ENCODE measurements at places on chromosomes 12 and 14.

GRCh38 chr14:104262515-104263514, 124.4 kb downstream of the KIF26A start:
- peak; percentile 41 for DNase-seq

DNA sequence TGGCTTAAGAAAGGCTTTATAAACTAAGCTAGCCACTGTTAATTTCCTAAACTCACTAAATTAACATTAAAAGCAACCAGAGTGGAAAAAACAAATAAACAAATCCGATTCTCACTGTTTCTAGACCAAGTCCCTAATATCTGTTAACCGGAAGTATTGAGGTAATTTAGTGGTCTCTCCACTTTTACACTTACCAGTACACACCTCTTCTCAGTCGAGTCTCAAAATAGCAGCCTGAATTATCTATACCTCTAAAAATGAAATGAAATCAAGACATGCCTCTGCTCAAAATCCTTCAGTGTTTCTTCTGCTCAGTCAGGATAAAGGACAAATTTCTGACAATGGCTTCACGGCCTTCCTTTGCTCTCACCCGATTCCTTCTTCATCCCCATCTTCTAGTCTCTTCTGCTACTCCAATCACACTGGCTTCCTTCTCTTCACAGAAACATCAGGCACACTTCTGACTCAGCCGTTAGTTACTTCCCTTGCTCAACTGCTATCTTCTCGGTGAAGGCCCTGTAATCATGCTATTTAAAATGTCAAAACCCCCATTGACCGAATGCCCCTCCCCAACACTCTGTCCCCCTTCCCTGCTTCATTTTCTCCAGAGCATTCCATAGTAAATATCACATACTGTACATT, 161.3 kb downstream of the KITLG start:
- peak; percentile 52 for DNase-seq

DNA sequence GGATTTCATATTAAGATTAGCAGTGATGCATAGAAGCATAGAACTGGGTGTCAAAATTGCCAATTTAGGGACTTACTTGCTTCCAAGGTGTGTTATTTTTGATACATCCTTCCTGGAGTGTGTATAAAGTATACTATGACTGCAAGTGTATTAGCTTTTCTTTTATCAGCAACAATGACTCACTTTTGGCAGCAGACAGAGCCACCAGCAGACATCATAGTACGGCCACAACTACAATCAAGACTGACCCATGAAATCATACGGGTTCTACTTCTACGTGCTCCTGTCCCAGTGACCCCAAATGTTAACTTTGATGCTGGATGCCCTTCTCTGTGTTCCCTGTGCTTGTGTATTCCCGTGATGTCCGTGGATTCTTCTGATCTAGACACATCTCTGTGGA, 443.9 kb downstream of the TMEM132D start:
- DNase-seq: no peak

- no peak for DNase-seq
These were observed 224.1 kb upstream of the EGLN3 start for GRCh38 chr14:34174973-34175372.

DNA sequence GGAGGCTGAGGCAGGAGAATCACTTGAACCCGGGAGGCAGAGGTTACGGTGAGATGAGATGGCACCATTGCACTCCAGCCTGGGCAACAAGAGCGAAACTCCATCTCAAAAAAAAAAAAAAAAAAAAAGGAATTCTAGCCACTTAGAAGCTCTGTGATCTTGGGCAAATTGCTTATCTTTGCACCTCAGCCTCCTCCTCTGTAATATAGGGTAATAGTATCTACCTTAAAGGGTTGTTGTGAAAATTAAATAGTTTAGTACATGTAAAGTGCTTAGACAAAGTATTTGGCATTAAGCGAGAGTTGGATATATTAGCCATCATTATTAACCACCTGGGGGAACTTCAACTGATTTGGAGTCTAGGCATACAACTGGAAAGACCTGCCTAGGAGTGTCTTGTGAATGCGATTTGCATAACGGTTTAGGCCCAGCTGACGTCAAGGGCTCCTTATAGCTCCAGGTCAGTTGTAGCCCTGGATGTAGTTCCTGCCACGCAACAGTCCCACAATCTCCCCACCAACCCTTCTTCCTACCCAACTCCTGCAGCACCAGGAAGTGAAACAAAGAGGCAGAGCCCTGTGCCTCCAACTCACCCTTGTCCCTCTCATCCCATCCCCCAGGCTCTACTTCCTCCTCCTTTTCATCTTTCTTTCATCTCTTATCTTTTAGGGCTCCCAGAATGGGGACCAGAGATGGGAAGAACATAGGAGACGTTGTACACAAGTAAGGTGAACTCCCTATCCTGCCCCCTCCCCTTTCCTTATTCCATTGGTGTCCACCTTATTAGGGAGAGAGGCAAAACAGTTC, 2.1 kb upstream of the IL23A start:
- DNase-seq: peak; percentile 56

GRCh38 chr12:58916161-58916621, 4.1 kb downstream of the LRIG3 start:
- no peak for DNase-seq

DNA sequence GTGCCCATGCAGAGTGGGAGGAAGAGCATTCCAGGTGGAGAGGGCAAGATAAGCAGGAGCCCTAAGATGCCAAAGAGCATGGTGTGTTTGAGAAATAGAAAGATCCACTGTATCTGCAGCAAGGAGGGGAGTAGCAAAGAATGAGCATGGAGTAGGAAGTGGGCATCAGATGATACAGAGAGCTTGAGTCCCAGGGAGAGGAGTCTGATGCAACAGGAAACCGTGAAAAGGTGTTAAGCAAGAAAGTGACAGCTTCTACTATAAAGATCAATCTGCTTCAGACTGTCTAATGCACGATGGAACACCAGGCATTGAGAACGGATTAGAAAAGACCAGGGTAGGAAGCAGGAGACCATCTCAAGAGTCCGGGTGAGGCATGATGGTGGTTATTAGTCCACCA, 12.3 kb upstream of the GPRC5D start:
- DNase-seq: no peak

DNA sequence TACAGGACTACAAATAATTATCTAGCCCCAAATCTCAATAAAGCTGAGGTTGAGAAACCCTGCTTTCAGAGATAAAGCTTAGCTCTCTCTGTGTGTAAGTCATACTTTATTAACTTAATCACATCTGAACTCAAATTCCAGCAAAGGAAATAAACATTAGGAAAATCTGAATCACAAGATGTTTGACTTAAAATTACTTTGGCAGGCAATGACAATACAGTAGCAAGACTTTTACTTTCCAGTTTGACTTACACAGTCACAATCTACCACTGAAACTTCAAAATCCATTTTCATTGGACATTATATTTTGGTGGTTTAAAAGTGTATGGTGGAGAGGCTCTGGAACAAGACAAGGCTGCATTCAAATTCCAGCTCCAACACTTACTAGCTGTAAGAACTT, 11.4 kb downstream of the TMEM116 start:
- DNase-seq: no peak

- DNase-seq: no peak
These were observed 124.2 kb downstream of the C12orf75 start for GRCh38 chr12:105454688-105455087.

Data from islet precursor cell (in vitro differentiated cells).